Natural killer cell treated with Interleukin-12 subunit alpha and Interleukin-12 subunit beta and Interleukin-15 and Interleukin-18, amount 100 ng/mL, for 72 hours (primary cell): ENCODE measurements at places on chromosomes 1 and 21. TPM values are rescaled to one million over a fixed set of nuclear protein-coding genes. Genes with fewer than 3 reads are reported as not detected.

Gene ERG
- total RNA-seq: not detected

- no peaks in the 10 kb centered on the region for H3K27me3 ChIP-seq
- peaks cover 55% of the 10 kb centered on the region for H3K4me1 ChIP-seq
- H3K27ac ChIP-seq: peak overlapping the region; percentile 84
- H3K4me3 ChIP-seq: peak overlapping the region; percentile 80
- peaks cover 16% of the 10 kb centered on the region for H3K36me3 ChIP-seq
These were observed 3.4 kb downstream of the SELL start for GRCh38 chr1:169707912-169708604.

GRCh38 chr1:61520401-61520800, 204.5 kb downstream of the TM2D1 start:
- no peak overlapping the region for H3K4me3 ChIP-seq
- H3K27me3 ChIP-seq: peaks cover 3% of the 10 kb centered on the region
- H3K4me1 ChIP-seq: peaks cover 12% of the 10 kb centered on the region
- no peaks in the 10 kb centered on the region for H3K36me3 ChIP-seq
- no peak overlapping the region for H3K27ac ChIP-seq

DNA sequence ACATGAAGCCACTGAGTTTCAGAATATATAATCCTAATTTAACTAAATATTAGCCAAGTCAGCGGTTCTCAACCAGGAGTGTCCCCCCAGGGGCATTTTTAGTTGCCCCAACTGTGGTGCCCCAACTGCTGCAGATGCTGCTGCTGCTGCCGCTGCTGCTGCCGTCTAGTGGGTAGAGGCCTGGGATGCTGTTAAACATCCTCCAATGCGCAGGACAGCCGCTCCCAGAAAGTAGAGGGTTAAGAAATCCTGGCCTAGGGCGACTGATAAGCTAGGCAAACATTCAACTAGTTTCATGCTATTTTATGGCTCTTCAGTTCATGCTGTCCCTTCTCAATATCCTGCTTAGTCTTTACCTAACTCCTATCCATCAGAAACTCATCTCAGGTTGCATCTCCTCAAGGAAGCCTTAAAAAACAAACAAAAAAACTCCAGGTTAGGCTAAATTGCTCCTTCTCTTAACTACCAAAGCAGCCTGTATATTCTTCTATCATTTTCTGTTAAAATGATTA, 9.9 kb upstream of the DCAF6 start:
- H3K36me3 ChIP-seq: no peaks in the 10 kb centered on the region
- no peak overlapping the region for H3K27ac ChIP-seq
- H3K27me3 ChIP-seq: no peaks in the 10 kb centered on the region
- no peak for DNase-seq
- peaks cover 3% of the 10 kb centered on the region for H3K4me1 ChIP-seq

DNA sequence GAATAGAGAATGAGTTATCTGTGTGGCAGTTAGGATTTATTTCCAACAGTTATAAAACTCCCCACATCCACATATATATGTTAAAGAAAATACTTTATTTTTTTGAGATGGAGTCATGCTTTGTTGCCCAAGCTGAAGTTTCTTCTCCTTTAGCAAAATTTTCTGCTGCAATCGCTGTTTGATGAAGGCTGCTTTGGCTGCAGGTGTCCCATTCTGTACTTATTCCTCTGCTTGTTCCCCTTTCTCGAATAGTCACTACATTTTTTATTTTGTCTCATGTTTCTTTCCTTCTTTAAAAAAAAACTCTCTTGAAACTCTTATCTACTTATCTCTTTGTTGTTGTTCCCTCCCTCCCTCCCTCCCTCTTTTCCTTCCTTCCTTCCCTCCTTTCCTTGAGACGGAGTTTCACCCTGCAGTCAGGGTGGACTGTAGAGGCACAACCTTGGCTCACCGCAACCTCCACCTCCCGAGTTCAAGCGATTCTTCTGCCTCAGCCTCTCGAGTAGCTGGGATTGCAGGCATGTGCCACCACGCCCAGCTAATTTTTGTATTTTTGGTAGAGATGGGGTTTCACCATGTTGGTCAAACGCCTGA, 10.6 kb downstream of the OR2W3 start:
- H3K4me1 ChIP-seq: peaks cover 31% of the 10 kb centered on the region
- H3K27ac ChIP-seq: peak overlapping the region; percentile 97

DNA sequence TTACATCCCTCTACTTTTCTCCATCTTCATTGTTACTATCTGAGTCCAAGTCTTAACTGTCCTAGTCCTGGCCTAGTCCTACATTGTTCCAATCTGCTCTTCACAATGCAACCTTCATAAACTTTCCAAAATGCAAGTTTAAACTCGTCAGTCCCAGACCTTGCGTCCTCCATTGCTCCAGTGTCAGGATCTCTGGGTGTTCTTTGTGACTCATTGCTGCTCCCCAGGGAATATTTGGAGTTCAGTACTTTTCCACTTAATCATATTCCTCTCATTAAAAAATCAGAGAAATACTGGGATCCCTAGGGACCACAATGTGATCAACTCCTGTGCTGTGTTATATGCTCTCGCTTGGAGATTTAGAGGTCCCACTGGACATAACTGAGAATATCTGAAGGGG, 18.0 kb upstream of the KPRP start:
- no peaks in the 10 kb centered on the region for H3K4me1 ChIP-seq
- no peak for DNase-seq
- H3K27me3 ChIP-seq: peaks cover 51% of the 10 kb centered on the region
- no peak overlapping the region for H3K4me3 ChIP-seq

DNA sequence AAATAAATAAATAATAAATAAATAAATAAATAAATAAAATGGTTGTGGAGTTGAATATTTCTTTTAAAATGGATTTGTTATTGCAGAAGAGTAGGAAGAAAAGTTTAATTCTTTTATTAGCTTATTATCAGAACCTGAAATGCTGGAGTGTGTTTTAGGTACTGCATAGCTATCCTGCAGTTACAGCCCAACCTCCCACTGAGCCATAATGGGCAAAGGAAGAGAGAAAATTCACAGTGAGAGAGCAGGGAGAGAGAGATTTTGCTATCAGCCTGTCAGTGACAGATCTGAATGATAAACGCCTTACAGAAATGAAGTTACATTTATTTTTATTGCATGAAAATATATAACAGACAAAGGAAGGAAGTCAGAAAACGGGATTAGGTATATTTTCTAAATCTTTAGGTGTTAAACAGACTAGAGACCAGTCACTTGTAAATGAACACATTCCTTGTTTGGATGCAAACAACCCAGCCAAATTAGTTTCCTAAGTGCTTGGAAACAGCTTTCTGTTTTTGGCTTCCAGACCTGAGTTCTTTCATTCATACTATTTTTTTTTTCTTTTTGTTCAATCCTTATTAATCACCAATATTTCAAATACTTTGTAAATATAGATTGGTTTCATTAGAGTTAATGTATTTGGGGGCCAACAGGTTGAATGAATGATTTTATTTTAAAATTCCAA, 425.3 kb downstream of the USP25 start:
- no peak overlapping the region for H3K27ac ChIP-seq
- no peaks in the 10 kb centered on the region for H3K4me1 ChIP-seq
- no peaks in the 10 kb centered on the region for H3K36me3 ChIP-seq
- no peak overlapping the region for H3K4me3 ChIP-seq

DNA sequence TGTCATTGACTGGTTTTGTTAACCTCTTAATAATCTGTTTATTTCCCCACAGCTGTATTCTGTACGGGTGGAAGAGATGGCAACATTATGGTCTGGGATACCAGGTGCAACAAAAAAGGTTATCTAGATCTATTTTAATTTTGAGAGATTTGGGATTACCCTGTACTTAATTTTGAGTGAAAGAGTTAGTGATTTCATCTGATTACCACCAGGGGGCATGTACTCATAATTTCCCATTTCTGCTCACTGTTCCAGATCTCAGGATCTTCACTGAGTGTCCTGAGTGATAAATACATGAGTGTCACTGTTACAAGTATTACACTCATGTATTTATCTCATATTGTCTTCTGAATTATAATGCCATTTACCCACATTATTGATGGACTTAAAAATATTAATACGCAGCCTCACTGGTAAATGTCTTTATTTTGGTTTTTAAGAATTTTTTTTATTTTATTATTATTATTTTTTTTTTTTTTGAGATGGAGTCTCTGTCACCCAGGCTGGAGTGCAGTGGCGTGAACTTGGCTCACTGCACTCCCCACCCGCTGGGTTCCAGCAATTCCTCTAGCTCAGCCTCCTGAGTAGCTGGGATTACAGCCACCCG, 27.4 kb downstream of the DTL start:
- no peak overlapping the region for H3K4me3 ChIP-seq
- H3K36me3 ChIP-seq: peaks cover 12% of the 10 kb centered on the region
- no peak overlapping the region for H3K27ac ChIP-seq
- H3K27me3 ChIP-seq: no peaks in the 10 kb centered on the region
- DNase-seq: no peak

DNA sequence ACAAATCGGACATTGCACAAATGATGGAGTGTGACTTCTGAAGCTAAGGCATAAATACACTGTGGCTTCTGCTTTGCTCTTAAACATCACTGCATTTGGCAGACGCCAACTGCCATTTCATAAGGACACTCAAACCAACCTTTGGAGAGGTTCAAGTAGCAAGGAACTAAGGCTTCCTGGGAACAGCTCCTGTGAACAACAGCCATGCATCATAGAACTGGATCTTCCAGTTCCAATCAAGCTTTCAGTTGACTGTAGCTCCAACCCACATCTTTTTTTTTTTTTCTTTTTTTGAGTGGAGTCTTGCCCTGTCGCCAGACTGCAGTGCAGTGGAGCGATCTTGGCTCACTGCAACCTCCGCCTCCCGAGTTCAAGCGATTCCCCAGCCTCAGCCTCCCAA, 10.7 kb upstream of the HUNK start:
- H3K27me3 ChIP-seq: peaks cover 4% of the 10 kb centered on the region
- H3K4me3 ChIP-seq: no peak overlapping the region
- no peaks in the 10 kb centered on the region for H3K4me1 ChIP-seq
- no peak for DNase-seq
- H3K27ac ChIP-seq: no peak overlapping the region

Gene CLCA4
- not detected for total RNA-seq
